Psoas muscle (tissue), 8 donors: ENCODE measurements at places on chromosomes 7 and 10.

DNA sequence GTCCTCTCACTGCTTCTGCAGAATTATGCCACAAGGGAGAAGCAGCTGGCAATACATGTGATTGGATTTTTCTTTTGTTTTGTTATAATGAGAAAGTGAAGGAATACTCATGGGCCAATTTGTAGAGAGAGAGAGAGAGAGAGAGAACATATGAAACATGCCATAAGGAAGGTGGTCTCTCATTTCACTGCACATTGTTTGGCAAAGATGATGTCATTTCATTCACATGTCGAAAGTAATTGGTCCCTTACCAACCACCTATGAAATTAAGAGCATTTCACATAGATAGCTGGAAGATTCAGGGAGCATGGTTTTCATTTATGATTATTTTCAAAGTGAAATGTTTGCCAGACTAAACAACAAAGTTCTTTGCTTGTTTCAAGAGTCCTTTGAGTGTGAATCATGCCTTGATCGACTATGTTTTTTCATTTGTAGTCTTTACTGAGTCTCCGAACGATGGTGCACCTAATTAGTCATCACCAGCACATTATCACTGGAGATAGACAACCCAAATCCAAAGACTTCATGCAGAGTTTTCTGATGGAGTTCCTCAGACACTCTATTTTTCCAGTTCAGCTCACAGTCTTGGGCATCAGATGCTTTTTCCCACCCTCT lies 130.1 kb upstream of the ZEB1 start:
- DNase-seq, result no peak

GRCh38 chr7:155830961-155831806 lies 18.9 kb upstream of the SHH start:
- no peak for DNase-seq

- no peak for DNase-seq
These were observed 13.8 kb downstream of the CYTH3 start for GRCh38 chr7:6258440-6259182.

- DNase-seq, result peak; percentile 90
These were observed 123.7 kb downstream of the TACC2 start for GRCh38 chr10:122112625-122113160.

- DNase-seq, result no peak
These were observed 110.6 kb upstream of the COL1A2 start for GRCh38 chr7:94284104-94284503.

DNA sequence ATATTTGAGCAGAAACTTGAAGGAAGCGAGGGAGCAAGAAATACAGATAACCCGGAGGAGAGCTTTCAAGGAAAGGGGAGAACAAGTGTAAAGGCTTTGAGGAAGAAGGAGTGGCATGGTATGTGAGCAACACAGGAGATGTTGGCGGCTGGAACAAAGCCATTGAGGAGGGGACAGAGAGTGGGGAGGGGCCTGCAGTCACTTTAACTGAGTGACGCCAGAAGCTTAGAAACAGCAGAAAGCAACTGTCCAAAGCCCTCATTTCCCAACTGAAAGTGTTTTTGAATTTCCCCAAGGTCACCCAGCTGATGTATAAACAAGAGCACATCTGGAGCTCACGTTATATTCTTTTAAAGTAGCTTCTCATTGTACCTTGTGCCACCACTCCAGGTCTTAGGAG lies 19.1 kb downstream of the AUTS2 start:
- DNase-seq, result no peak

DNA sequence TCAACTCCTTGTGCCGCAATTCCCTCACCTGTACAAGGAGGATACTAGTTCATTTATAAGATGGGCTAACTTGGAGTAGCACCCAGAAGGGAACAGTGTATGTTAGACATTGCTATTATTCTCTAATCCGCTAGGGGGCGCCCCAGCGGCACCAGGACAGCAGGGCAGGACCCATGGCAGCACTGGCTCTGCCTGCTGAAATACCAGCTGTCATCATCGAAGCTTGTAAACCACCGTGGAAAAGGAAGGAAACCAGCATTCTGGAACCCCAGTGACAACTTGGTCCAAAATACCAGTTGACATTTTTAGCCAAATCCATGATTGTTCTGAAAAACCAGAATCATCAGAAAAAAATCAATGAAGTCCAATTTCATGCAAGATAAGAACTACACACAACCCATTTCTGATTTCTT lies 134.4 kb downstream of the ITGA8 start:
- DNase-seq, result peak; percentile 58

- DNase-seq, result no peak
These were observed 44.6 kb upstream of the BICC1 start for GRCh38 chr10:58467931-58468635.

GRCh38 chr10:106714734-106715555 lies 449.6 kb downstream of the SORCS1 start:
- DNase-seq, result no peak

- DNase-seq, result no peak
These were observed 8.1 kb downstream of the TFAM start for GRCh38 chr10:58393317-58393716.

- no peak for DNase-seq
These were observed 22.4 kb upstream of the EGFR start for GRCh38 chr7:54996391-54996790.
